ELR (cell line): ENCODE measurements at places on chromosomes 1 and 21.

DNA sequence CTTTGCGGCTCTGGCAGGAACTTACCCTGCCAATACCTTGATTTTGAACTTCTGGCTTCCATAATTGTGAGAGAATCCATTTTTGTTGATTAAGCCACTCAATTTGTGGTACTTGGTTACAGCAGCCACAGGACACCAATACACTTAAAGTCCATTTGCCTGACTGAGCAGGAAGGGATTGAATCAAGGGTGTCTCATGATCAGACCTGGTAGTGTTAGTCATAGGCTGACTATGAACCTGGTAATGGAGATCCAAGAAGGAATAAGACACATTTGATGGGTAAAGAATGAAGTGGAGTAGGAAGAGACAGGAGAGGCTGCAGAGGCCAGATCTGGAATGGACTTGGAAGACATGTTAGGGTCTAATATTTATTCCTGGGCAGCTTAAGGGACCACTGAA, 31.2 kb upstream of the MAP1LC3C start:
- peak; percentile 41 for DNase-seq

DNA sequence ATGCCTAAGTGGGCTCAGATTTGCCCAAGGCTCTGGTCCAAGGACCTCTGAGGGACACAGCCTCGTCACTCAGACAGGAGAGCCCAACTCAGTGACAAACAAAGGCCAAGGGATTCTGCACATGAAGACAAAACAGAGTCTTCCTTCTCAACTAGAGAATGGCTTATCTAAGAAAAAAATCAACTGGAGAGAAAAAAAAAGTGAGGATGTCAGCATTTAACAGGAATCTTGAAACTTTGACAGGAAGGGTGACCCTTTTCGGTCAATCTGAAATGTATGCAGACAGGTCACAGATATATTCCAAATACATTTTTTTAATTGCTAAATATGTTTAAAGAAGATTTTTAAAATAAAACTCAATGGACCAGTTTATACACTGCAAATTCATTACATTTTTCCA, 154.5 kb downstream of the ETS2 start:
- no peak for DNase-seq

DNA sequence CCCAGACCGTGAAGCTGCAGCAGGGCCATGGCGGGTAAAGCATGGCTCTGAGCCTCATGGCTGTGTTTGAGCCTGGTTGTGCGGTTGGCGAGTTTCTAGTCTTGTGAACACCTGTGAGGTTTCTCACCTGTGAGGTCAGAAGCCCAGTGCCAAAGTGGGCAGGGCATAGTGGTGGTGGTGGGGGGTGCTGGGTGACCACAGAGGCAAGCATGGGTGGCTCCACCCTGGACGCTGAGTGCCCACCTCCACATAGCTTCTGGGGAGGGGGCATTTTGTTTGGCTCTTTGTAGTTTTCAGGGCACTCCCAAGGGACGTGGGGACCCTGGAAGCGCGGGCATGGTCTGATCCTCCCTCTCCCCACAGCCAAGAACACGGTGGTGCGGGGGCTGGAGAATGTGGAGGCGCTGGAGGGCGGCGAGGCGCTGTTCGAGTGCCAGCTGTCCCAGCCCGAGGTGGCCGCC, 91.1 kb downstream of the TRIM11 start:
- no peak for DNase-seq

- no peak for DNase-seq
These were observed 1622.8 kb upstream of the B3GALT2 start for GRCh38 chr1:194809215-194809614.

DNA sequence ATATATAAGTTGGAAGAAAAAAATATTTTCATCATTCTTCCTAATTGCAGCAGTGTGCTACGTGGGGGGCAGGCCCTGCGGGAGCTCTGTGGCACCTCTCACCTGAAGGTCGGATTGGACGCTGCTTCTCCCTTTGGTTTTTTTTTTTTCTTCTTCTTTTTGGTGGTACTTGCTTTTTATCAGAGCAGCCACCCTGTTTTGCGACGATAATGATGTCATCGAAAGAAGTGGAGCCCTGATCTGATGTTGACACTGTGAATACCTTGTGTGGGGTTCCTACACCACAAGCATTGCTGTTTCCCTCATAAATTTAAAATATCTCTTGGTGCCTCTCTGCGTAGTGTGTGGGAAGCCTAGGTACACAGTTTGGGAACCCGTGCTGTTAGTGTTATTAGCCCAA, 5.5 kb downstream of the TRAPPC10 start:
- DNase-seq, result no peak

DNA sequence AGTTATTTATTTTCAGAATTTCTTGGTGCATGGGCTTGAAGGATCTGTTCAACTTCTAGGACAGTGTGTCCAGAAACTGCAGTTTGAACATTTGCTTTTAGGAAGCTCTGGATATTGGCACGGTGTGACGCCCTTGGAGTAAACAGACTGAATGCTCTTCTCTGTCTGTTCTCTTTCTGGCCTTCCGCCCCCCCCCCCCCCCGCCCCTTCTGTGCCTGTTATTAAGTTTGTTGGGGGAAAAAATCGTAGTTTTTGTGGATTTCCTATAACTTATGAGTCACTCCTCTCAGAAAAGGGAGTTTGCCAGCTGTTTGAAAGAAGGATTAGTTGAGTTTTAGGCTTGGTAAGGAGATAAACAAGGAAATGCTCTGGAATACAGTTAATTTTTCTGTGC, 1.2 kb downstream of the KCTD3 start:
- peak; percentile 76 for DNase-seq

DNA sequence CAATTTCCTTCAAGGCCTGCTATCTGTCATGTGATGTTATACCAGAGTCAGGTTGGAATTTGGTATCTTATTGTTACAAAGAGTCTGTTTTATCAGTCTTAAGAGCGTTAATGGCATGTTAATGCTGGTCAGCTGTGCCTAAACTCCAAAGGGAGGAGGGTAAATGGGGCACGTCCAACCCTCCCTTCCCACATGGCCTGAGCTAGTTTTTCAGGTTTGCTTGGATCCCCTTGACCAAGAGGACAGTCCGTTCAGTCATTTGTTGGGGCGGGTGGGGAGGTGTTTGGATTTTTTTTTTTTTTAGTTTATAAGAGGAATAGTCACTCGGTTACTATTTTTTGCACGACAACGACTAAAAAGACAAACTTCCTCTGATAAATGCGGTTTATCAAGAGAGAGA, 63.8 kb upstream of the LYST start:
- no peak for DNase-seq

DNA sequence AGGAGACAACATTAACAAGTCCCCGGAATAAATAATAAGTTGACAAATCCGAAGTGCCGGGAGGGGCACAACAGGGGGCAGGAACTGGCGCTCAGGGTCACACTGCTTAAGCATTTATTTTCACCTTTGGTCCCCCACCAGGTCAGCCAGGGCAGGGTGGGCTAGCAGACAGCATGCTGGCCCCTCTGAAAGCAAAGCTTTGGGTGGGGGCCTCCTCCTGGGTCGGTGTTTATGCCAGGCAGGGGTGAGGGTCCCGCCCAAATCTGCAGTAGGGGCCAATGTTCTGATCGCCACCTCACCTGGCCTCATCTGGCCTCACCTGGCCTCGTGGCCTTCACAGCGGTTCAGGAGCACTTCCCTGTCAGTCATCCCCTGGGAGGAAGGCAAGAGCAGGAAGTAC, 8.2 kb upstream of the FAM131C start:
- no peak for DNase-seq

DNA sequence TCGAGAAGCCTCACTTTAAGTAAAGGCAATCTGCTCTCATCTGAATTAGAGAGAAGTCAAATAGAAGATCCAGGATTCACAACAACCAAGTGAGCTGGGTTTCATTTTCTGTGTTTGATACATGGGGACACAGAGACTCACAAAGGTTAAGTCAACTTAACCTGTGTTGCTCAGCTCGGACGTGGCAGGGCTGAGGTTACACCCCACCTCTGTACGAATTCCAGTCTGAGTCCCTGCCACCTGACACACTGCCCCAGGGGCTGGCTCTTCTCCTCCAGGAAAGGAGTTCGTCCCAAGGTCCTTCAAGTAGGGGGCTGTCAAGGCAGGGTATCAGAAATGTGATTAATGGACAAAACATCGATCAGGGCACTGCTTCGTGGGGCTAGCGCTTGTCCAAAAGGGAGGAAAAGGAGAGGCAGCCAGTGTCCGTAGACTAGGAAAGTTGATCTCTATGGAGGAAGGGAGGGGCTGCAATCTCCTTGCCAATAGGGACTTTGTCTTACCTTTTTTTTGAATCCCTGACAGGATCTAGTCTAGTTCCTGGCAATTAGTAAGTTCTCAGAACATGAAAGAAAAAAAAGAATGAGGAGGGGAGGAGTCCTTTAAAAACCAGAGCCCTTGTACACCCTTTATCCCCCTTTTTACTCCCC, 116.4 kb downstream of the CNIH3 start:
- DNase-seq, result no peak

- no peak for DNase-seq
These were observed 156.2 kb downstream of the ZBTB18 start for GRCh38 chr1:244207042-244207934.

DNA sequence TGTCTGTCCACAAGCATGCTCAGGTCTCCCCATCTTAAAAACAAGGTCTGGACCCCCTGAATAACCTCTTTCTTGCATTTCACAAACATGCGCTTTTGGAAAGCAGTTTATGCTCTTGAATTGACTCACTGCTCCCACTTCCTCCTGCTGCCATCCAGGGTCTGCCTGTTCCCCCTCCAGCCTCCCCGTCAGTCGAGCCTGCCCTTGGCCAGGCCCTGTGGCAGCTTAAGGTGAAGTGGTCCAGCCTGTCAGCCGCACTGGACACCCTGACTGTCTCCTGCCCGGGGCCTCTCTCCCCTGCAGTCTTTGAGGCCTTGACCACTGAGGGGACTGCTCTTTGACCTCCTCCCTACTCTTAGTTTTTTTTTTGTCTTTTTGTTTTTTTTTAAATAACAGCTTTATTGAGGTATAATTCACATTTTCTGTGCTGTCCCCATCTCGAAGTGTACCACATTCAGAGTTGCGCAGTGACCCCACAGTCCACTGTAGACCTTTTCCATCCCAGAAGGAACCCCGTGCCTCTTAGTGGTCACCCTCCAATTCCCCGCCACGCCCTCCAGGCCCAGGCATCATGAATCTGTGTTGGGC, 18.3 kb downstream of the GPR137B start:
- no peak for DNase-seq

DNA sequence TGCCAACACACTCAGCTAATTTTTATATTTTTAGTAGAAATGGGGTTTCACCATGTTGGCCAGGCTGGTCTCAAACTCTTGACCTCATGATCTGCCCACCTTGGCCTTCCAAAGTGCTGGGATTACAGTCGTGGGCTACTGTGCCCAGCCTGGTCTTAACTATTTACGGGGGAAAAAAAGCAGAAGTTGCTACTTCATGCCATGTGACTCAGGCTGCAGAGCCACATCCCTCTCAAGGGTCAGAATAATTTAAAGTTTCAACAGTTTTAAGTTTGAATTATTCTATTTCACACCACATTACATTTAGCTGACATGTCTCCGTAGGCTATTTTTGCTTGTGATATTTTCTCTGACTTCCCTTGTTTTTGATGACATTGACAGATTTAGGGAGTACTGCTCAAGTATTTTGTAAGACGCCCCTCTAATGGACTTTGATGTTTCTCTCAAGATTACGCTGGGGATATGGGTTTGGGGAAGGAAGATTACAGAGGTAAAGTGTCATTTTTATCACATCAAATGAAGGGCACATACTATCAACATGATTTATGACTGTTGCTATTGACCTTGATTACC, 14.6 kb upstream of the AGBL4 start:
- no peak for DNase-seq

- no peak for DNase-seq
These were observed 54.8 kb downstream of the NGF start for GRCh38 chr1:115283249-115283648.

GRCh38 chr21:41222247-41223068, 54.5 kb downstream of the BACE2 start:
- DNase-seq, result no peak

GRCh38 chr1:80666073-80666472, 1134.7 kb upstream of the ADGRL2 start:
- DNase-seq, result no peak
